Activated CD4-positive, alpha-beta memory T cell treated with anti-CD3 and anti-CD28 coated beads, Interleukin-2, amount 10 ng/mL, durations not matched to agents 7 days and 5 days (primary cell): ENCODE measurements at places on chromosomes 11 and 22. TPM values are rescaled to one million over a fixed set of nuclear protein-coding genes. Genes with fewer than 3 reads are reported as not detected.

Gene OR4A16
- not detected for total RNA-seq

Gene PKNOX2
- total RNA-seq, result not detected

Gene TSSK2
- total RNA-seq, result not detected

Gene CHADL
- total RNA-seq, result 0.18 TPM

Gene CAPN5
- total RNA-seq, result 0.43 TPM

Gene MS4A3
- not detected for total RNA-seq

Gene SAA2
- 0.28 TPM for total RNA-seq

Gene ZBTB16
- 11.0 TPM for total RNA-seq

Gene MYBPC3
- not detected for total RNA-seq

Gene TCN1
- not detected for total RNA-seq

Gene APOL4
- 7.6 TPM for total RNA-seq

Gene SAA4
- total RNA-seq, result not detected

Gene SLC5A4
- not detected for total RNA-seq

Gene DKK3
- total RNA-seq, result not detected

Gene NNMT
- total RNA-seq, result not detected

Gene SOX6
- not detected for total RNA-seq

Gene CNGA4
- total RNA-seq, result 0.20 TPM

Gene DEUP1
- not detected for total RNA-seq

Gene KLHDC7B
- total RNA-seq, result 8.4 TPM

Gene OTOG
- not detected for total RNA-seq

Gene HNRNPUL2
- 65.3 TPM for total RNA-seq

Gene BRSK2
- not detected for total RNA-seq

Gene OLFML1
- not detected for total RNA-seq

Gene ADAMTS15
- not detected for total RNA-seq

Gene DAGLA
- 0.13 TPM for total RNA-seq

Gene GRK2
- 333 TPM for total RNA-seq

Gene MTFP1
- total RNA-seq, result 49.5 TPM

Gene SAA1
- total RNA-seq, result not detected

Gene CEP164
- total RNA-seq, result 45.6 TPM

Gene CD248
- not detected for total RNA-seq

Gene OR8D4
- total RNA-seq, result not detected

Gene ZNF215
- total RNA-seq, result 0.68 TPM

Gene TST
- 8.3 TPM for total RNA-seq

Gene KMT5B
- 25.7 TPM for total RNA-seq

Gene NARS2
- total RNA-seq, result 13.9 TPM

Gene GUCY1A2
- total RNA-seq, result not detected
